ENCODE measurements at places on chromosomes 7 and 10.

DNA sequence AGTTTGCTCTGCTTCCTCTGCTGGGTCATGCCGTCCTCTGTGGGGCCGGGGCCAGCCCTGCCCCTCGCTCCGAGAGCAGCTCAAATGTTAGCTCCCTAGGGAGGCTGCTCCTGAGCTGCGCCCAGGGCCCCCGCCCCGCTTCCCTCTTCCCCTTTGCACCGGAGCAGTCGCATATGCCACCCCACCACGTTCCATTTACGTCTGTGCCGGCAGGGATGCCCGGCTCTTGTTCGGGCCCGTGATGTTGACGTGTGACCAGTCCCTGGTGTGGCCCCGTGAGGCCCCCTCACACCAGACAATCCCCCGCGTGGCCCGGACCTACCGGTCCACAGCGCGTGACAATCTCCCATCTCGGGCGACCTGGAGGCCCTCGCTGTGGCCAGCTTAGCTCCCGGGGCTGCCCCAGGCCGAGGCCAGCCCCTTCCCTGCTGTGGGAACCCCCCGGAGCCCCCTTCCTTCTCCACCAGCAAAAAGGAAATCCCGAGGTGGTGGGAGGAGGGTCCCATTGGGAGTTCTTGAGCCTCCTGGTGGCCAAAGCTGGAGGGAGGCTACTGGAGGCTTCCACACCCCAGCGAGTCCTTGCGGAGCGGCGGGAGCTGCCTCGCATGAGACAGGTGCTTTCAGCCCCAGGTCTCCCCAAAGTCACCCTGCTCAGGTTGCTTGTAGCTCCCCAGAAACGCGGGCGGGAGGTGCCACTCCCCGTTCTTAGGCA is 15.2 kb downstream of the FAM20C start:
- no peak for DNase-seq

GRCh38 chr7:44853391-44853790 is 5.5 kb upstream of the H2AZ2 start:
- DNase-seq: no peak

- DNase-seq: peak; percentile 44
These were observed 64.2 kb downstream of the PHYHIPL start for GRCh38 chr10:59240582-59241183.

- DNase-seq: no peak
These were observed 94.6 kb upstream of the LRRC4 start for GRCh38 chr7:128125816-128126215.

GRCh38 chr7:143046426-143046851 is 5.7 kb upstream of the OR6V1 start:
- no peak for DNase-seq

DNA sequence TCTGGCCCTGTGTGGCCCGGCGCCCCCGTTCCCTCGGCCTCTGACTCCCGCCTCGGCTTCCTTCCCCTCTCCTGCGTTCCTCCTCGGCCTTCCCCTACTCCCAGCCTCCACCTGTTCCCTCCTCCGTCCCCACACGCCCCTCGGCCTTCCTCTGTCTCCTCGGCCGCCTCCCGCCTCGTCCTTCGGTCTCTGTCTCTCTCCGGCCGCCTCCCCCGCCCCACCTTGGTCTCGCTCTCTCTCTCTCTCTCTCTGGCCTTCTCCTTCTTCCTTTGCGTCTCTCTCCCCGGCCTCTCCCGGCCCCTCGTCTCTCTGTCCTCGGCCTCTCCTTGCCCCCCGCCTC is 588 bp downstream of the GET4 start:
- DNase-seq: peak; percentile 25

- DNase-seq: no peak
These were observed 23.2 kb downstream of the SLC35G1 start for GRCh38 chr10:93917064-93917391.

- peak; percentile 55 for DNase-seq
These were observed 6.0 kb downstream of the AKR1B10 start for GRCh38 chr7:134533288-134533771.

- DNase-seq: no peak
These were observed 108.7 kb downstream of the SEMA3D start for GRCh38 chr7:85078181-85078580.

GRCh38 chr7:142629588-142630260 is 119.5 kb upstream of the PRSS1 start:
- DNase-seq: peak; percentile 28

- DNase-seq: no peak
These were observed 65.9 kb upstream of the LRRN3 start for GRCh38 chr7:111025006-111025405.

DNA sequence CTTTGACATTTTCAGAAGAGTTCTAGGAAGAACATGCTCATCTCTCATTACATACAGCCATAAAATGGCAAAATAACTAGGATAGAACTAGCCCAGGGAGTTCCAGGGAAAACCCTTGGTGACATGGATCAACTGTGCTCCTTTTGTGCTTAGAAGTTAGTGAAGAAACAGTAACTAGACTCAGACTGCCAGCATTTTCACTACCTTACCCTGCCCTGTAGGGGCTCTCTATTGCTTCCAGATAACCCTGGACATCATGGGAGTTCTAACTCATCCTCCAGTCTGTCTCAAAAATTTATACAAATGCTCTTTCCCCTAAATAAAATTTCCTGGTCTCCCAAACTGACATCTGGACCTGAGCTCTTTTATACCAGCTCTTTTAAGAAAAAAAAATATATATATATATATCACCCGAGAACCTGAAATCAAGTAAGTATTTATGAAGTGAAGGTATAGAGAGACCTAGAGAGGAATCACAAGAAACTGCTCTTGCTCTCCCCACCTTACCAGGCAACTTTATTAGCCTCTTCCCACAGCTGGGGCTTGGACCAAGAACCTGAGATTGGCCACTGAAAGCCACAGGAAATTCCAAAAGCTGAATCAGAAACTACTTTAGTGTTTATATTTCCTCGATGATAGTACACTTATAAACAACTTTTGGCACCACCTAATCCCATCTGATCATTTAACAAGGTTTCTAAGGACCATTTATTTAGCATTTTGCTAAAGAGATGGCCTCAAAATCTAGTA is 101.4 kb downstream of the RELN start:
- peak; percentile 47 for DNase-seq
